ENCODE measurements at places on chromosomes 7 and 10.

GRCh38 chr10:63069318-63069717 is 63.8 kb upstream of the NRBF2 start:
- DNase-seq, result no peak

GRCh38 chr10:99236627-99237309 is 1.1 kb upstream of the HPSE2 start:
- DNase-seq, result peak; percentile 15

DNA sequence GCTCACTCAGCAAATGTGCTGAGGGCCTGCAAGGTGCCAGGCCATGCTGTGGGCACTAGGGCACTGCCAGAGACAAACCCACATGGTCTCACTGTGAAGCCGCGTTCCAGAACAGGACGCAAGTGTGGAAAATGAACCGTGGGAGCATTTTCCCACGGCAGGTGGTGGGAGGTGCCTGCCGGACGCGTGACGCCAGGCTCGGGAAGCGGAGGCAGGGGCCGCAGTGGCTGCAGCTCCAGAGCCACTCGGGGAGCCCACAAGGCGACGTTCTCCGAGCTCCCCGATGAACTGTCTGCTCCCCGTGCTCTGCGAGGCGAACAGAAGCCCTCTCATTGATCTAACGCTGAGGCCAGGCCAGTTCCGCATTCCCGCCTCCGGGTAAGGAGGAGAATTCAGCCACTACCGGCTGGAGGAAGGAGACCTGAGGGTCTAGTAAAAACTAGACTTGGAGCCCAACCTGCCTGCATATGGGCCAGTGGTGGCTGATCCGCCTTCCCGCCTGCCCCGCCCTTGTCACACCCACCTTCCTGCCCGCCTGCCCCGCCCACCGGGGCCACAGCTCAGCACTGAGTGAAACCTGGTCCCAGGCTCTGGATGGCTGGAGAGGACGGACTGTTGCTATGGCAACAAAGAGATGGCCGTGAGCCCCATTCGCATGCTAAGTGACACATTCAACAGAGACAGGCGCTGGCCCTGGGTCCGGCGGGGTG is 13.1 kb downstream of the ADGRA1 start:
- DNase-seq, result peak; percentile 94

DNA sequence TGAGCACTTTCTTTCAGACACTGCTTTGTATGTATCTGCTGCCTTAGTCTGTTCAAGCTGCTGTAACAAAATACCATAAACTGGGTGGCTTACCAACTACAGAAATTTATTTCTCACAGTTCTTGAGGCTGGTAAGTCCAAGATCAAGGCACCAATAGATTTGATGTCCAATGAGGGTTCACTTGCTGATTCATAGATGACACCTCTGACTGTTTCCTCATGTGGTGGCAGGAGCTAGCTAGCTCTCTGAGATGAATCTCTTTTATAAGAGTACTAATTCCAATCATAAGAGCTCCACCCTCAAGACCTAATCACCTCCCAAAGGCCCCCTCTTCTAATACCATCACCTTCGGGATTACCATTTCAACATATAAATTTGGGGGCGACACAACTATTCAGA is 76.6 kb upstream of the ADO start:
- no peak for DNase-seq

DNA sequence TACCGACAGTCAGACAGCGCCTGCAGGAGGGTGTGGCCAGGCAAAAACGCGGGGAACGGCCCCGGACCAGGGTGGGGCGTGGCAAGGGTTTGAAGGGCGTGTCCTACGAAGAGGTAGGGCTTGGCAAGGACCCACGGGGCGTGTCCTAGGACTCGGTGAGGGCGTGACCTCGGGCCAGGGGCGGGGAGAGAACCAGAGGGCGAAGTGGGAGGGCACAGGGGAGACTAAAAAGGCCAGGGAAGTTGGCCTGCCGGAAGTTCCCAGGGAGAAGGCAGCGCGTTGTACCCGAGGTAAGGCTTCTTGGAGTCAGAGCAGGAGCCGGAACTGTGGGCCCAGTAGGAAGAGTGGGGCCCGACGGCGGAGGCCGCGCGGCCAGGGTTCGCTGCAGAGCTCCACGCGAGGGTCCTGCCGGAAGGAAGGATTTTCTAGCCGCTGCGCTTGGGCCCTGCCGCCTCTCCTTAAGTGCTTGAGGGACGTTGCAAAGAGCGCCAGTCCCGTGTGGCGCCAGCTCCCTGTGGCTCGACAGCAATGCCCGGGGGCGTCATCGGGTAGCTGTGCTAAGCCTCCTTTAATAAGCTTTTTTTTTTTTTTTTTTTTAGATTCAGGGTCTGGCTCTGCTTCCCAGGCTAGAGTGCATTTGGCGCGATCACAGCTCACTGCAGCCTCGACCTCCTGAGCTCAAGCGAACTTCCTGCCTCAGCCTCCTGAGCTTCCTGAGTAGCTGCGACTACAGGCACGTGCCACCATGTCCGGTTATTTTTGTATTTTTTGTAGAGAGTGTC is at the start of gene PTER:
TSS of gene PTER (plus strand) at position 253 of the 782 bp plus-strand sequence. CDS start 47,375 bp downstream, outside the sequence.
- DNase-seq, result peak; percentile 92

DNA sequence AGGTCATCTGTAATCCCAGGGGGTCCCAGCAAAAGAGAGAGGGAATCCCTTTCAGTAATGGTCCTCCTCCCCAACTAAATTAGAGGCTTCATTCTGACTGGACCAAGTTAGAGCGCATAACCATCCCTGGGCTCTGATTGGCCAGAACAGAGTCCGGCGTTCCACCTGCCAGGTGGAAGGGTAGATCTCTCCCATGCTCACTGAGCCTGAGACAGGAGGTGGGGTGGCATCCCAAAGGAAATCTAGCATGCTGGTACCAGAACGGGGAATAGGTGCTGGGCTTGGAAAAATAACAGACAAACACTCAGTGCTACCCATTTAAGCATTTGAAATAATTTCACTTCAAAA is 21.0 kb upstream of the TSPAN33 start:
- DNase-seq, result no peak

- no peak for DNase-seq
Observed at GRCh38 chr7:156155988-156156733, 343.9 kb upstream of the SHH start.

DNA sequence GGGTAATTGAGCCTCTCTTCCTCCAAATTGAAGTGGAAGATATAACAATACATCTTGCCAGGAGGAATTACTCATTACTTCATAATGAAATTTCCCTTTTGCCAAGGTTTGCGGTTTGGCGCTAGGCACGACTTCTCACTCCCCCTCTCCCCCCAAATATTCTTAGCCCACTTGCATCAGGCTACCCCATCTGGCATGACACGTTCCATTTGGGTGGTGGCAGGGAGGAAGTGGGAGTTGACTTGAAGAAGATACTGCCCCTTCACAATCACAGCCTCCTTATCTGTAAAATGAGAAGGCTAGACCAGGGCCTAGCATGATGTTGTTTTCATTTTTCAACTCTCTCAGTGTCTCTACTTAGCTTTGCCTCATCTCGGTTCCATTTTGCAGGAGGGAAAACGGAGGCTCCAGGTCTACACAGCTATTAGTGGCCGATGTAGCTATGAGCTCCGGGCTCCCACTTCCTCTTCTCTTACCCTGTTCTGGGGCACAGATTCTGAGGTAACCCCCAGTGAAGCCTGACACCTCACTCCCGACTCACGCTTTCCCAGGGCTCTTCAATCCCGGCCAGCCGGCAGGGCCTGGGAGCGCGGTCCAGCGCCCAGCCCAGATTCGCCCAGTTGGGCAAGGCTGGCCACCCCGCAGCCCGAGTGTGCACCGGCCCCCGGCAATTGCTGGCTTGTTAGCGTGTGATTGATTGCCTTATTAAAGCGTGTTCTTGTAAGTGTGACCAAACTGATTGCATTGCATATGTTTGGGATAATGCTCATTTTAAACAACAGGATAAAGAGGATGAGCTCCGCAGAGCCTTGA is 6.5 kb downstream of the EVX1 start:
- no peak for DNase-seq

DNA sequence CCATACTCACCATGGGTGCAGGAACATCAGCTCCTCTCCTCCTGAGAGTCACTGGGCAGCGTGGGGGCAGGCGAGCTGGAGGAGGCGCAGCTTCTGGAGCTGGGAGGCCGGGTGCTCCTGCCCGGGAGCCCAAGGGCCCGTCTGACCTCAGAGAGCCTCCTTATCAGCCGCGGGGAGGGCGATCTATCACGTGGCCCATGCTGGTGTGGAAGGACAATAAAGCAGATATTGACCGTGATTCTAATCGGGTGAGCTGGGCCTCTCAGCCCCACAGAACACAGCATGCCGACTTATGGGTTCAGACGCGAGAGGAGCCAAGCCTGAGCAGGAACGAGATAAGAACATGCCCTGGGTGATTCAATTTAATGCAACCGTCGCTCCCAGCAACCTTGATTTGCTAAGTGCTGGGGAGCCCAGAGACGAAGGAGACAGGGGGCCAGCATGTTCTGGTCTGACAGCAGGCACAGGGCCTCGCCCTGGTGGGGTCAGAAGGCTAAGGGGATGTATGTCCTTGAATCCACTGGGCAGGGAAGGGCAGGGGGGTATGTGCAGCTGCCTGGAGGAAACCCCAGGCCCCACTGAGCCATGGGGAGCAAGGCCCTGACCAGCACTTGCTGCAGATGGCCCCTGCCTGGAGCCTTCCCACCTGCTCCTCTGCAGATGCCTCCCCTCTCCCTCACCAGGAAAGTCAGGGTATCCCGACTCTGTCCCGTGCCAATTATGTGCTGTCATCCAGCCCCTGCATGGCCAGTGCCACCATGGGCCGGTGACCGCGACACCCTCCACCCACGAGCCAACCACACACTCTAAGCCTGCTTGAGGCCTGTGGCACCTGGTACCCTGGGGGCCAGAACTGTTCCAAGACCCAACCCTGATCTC is 95.3 kb upstream of the RET start:
- no peak for DNase-seq

All from iPS-NIHi11 (cell line).